ENCODE measurements at places on chromosomes 1 and 21.

DNA sequence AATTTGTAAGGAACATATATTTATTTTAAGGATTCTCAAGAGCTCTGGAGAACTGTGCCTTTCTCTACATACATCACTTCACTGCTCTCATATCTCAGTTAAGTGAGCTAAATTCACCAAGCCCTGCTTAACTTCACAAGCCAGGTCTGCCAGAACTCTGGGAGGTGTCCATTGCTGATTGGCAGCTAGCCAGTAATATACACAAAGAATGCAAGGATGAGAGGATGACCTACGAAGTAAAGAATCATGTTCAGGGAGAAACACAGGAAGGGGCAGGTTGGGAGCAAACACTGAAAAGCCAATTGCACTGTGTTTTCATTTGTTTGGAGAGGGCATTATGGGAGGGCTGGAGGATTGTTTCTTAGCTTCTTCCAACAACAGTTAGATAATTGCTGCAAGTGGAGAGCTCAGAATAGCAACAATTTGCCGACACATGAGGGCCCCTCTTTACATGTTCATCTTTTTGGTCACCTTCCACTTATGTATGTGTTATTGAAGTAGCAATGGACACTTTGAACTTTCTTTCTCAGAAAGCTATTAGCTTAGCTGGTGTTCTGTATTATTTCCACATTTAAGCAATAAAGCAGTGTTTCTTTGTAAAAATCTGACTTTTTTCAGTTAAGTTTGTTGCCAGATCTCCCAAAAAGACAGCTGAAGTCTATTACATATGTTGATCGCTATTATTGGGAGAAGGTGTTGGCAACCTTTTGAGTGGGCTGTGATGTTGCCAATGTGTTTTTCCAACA is 254.8 kb downstream of the LTN1 start:
- H3K4me1 ChIP-seq, result no peaks in the 10 kb centered on the region
- H3K36me3 ChIP-seq, result no peaks in the 10 kb centered on the region
- DNase-seq, result no peak
- H3K4me3 ChIP-seq, result no peak overlapping the region
- H3K27me3 ChIP-seq, result no peaks in the 10 kb centered on the region

DNA sequence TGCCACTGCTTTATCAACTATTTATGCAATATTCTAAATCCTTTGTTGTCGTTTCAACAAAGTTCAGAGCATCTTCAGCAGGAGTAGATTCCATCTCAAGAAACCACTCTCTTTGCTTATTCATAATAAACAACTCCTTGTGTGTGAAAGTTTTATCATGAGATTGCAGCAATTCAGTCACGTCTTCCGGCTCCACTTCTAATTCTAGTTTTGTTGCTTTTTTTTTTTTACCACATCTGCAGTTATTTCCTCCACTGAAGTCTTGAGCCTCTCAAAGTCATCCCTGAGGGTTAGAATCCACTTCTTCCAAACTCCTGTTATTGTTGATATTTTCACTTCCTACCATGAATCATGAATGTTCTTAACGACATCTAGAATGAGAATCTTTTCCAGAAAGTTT is 14.8 kb upstream of the ETS2 start:
- H3K36me3 ChIP-seq, result peaks cover 8% of the 10 kb centered on the region
- H3K4me1 ChIP-seq, result peaks cover 14% of the 10 kb centered on the region
- H3K4me3 ChIP-seq, result no peak overlapping the region
- no peak for DNase-seq
- H3K27ac ChIP-seq, result no peak overlapping the region

- no peaks in the 10 kb centered on the region for H3K27me3 ChIP-seq
- H3K27ac ChIP-seq, result no peak overlapping the region
- no peak for DNase-seq
- peaks cover 53% of the 10 kb centered on the region for H3K36me3 ChIP-seq
- H3K4me3 ChIP-seq, result no peak overlapping the region
Observed at GRCh38 chr1:36236302-36236701, 12.1 kb downstream of the THRAP3 start.

- H3K36me3 ChIP-seq, result no peaks in the 10 kb centered on the region
- no peak for DNase-seq
- H3K4me3 ChIP-seq, result no peak overlapping the region
- H3K27me3 ChIP-seq, result peaks cover 100% of the 10 kb centered on the region
- no peak overlapping the region for H3K27ac ChIP-seq
- H3K4me1 ChIP-seq, result no peaks in the 10 kb centered on the region
Observed at GRCh38 chr1:37137014-37137413, 102.7 kb upstream of the GRIK3 start.

DNA sequence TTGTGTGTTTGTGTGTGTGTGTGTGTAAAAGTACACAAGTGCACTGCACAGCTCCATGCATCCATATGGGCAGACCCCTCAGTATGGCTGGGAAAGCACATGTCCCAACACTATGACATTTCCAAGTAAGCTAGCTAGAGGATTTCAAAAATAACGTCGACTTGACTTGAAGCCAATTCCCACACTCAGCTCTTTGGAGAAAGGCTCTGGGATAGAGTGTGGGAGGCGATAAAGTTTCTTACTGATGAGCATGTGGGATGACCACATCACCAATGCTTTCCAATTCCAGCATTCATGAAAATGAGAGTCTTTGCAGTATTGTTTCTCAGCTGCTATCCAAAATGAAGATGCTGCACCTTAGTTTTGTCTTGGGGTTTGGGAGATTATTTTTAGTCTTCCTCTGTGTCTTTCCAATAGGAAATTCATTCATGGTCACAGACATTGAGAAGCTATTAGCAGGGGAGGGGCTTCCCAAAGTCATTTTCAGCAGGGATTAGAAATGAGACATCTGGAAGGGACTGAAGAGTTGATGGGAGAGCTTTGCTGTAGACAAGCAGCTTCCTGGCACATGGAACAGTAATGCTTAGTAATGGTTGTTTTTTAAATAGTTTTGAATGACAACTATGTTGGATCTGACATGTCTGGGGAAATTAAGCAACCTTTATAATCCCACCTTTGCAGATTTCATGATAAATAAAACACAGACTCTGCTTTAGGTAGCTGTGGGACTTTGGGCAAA is 143.5 kb downstream of the ASTN1 start:
- H3K4me3 ChIP-seq, result no peak overlapping the region
- no peaks in the 10 kb centered on the region for H3K4me1 ChIP-seq
- no peak for DNase-seq
- H3K27ac ChIP-seq, result no peak overlapping the region
- peaks cover 83% of the 10 kb centered on the region for H3K27me3 ChIP-seq
- no peaks in the 10 kb centered on the region for H3K36me3 ChIP-seq

GRCh38 chr1:98704474-98704873 is 43.0 kb downstream of the SNX7 start:
- H3K4me1 ChIP-seq, result no peaks in the 10 kb centered on the region
- H3K27ac ChIP-seq, result no peak overlapping the region
- peaks cover 4% of the 10 kb centered on the region for H3K36me3 ChIP-seq

DNA sequence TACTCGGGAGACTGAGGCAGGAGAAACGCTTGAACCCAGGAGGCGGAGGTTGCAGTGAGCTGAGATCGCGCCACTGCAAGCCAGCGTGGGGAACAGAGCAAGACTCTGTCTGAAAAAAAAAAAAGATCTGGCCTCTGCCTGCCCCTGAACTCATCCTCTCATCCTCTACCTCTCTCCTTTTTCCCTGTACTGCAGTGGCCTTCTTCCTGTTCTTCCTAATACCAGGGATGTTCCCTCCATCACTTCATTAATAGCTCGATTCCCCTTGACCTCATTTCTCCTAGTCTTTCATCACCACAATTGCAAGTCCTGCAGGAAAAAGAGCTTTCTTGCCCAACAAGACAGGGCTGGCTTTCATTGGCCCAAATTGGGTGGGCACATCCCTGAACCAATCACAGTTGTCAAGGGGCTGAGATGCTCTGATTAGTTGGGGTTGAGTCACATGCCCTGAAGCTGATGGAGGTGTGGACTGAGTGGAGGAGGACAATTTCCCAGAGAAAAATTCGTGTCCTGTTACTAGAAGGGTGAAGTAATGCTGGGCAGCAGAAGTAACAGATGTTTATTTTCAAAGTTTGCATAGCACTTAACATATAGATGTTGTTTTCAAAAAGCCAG is 86.8 kb upstream of the PUM1 start:
- no peak overlapping the region for H3K27ac ChIP-seq
- H3K4me1 ChIP-seq, result peaks cover 15% of the 10 kb centered on the region

DNA sequence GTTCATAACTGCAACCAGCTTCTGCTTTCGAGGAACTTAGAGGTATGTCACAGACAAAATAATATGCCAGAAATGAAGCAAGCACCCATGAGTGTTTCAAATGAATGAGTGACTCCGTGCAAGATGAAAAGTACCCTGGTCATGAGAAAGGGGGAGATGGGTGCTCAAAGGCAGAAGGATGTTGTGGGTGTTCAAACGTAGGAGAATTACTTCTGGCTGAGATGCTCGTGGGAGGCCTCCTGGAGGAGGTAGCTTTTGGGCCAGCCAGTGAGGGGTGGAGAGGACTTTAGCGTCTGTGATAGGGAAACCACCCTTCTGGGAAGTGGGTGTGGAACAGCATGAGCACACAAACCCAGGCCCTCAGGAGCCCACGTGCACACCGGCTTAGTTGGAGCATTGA is 113.8 kb downstream of the SYF2 start:
- no peak overlapping the region for H3K27ac ChIP-seq
- no peaks in the 10 kb centered on the region for H3K36me3 ChIP-seq
- peaks cover 22% of the 10 kb centered on the region for H3K27me3 ChIP-seq
- DNase-seq, result no peak
- H3K4me3 ChIP-seq, result no peak overlapping the region
- no peaks in the 10 kb centered on the region for H3K4me1 ChIP-seq
